ENCODE measurements at places on chromosomes 7 and 10. TPM values are rescaled to one million over a fixed set of nuclear protein-coding genes. Genes with fewer than 3 reads are reported as not detected.

The TCF7L2 gene
- 44.9 TPM for polyA plus RNA-seq

The SH2D4B gene
- 0.04 TPM for polyA plus RNA-seq

The LRRC17 gene
- polyA plus RNA-seq = 79.7 TPM

The GNG11 gene
- 46.4 TPM for polyA plus RNA-seq

The IFIT2 gene
- 9.9 TPM for polyA plus RNA-seq

The DHX32 gene
- polyA plus RNA-seq = 25.9 TPM

The NFE2L3 gene
- polyA plus RNA-seq = 40.9 TPM

The DLX5 gene
- not detected for polyA plus RNA-seq

The FAM107B gene
- 108 TPM for polyA plus RNA-seq

The TLX1 gene
- not detected for polyA plus RNA-seq
